NB4 (cell line): ENCODE measurements at places on chromosomes 2 and 18.

GRCh38 chr18:11996190-11996754, 15.0 kb downstream of the IMPA2 start:
- no peak for DNase-seq

DNA sequence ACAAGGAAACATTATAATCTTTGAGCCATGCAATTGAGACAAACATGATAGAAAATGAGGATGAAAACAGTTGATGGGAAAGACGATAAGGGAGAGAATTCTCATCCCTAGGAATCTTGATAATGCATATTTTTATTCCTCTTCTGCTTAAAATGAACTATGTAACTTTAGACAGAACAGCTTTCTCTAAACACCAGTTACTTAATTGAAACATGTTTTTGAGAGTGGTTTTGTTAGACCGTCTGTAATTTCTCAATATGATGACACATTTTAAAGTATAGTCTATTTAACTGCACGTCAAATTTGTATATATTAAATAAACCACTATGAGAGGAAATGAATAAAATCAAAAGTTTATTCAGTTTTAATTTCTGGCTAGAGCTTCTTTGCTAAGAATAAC, 1453.9 kb upstream of the NXPH2 start:
- no peak for DNase-seq

DNA sequence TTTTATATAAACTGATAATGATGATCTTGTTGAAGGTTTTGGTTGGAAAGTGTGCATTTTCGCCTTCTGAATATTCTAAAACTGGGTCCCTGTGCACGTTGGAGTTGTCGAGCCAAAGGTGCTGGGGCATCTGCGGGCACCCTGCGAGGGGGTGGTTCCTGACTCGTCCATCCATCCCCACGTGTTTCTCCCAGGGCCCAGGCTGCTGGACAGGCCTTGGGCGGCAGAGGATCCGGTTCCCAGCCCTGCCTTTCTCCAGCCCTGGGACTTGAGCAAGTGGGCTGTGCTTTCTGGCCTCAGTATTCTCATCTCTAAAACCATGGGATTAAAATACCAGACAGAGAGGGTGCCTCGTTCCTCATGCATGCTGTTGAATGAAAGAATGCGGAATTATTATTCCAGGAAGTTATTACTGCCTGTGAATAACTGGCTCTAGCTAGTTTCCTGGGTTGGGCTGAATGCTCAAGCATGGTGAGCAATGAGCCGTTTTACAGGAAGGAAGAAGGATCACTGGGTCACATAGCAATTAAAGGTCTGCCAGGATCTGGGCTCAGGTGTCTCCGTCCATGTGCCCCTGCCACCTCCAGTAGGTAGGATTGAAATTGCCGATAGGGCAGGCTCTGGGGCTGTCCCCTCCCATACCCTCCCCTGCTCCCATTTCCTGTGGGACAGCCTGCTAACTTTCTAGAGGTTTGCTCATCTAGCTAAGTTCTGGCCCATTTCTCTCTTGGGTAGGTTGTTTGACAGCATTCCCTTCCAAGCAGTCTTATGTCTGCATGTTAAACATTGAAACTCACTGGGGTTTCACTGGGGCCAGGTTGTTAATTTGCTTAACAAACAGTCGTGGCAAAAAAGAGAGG, 77.2 kb upstream of the HS6ST1 start:
- no peak for DNase-seq

DNA sequence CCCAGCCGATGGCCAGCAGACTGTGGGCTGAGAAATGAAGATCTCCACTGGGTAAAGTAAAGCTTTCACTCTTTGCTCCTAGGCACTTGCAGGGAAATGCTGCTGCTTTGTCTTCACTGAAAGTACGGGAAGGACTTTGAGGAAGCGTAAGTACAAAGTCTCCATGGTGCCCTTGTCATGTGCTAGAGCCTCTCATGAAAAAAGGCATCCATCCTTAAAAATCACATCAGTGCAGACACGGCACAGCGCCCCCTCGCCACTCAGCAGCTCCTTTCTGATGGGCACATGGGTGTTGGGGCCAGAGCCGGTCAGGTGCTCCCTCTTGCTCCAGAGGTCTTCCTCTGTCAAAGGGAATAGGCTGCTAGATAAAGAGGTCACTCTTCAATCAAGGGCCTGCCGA, 109.0 kb upstream of the STPG4 start:
- DNase-seq = no peak

GRCh38 chr2:138238908-138239307, 262.7 kb upstream of the SPOPL start:
- DNase-seq = no peak

- DNase-seq = no peak
These were observed 128.0 kb upstream of the MAP3K20 start for GRCh38 chr2:172947461-172948153.

- DNase-seq = no peak
These were observed 116.4 kb downstream of the CCDC141 start for GRCh38 chr2:178933493-178933892.

DNA sequence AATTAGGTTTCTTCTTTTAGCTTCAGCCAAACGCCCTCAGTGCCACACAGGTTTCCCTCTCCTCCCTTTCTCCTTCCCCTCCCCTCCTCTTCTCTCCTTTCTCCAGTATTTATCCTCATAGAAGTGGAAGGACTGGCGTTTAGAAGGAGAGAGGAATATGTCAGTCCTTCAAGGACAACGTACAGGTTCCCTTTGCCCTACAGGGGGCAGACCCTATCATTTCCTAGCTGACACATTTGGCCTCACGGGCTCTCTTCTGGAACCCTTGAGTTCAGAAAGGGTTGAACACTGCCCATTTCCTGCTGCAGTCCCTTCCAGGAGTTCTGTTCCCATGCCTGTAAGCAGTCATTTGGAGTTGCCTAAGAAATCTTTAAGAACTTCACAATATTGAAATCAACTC, 46.1 kb downstream of the CDCA7 start:
- peak; percentile 60 for DNase-seq

DNA sequence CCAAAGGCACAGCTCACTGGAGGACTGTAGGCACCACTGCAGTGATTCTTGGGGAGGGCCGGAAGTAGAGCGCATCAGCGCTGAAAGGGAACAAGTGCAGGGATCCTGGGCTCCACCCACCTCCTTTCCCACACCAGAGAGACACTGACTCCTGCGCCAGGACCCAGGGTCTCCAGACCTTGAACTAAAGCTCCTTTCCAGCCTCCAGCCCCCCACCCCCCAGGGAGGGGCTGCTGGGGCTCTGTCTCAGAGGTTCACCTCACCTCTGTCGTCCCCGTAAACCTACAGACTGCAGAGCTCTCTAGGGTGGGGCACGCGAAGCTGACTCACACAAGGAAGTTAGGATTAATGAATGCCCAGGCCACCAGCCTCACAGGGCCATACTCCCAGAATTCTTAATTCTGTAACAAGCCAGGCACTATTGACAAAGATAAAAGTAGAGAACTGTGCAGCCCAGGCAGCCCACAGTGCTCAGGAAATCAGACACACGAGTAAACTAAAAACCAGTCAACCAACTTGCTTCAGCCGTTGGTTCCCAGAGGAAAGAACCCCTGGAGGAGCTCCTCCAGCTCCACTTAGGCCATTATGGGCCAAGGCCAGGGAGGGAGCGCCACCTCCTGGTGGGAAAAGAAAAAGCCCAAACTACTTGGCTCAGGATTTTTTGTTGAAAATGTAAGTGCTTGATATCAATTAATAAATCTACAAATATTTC, 45.1 kb upstream of the ACAA2 start:
- peak; percentile 69 for DNase-seq

GRCh38 chr2:26399771-26400376, 1.8 kb upstream of the DRC1 start:
- DNase-seq = peak; percentile 86

DNA sequence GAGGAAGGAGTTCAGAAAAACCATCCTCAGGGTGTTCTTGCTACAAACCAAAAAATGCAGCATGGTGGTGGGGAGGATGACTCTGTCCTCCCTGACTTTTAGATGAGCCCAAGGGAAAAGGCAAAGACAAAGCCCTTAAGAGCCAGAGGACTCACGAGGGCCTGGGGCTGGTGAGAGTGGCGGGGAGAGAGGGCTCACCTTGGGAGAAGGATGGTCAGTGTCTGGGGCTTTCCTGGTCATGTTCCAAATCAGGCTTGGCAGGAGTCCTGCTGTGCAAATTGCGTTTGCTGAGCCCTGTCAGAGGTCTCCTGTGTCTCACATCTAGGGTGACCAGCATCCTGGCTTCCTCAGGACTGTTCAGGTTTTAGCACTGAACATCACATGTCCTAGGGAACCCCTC, 4.7 kb downstream of the UGT1A1 start:
- no peak for DNase-seq

GRCh38 chr2:178449700-178450523, 1.1 kb downstream of the PRKRA start:
- peak; percentile 26 for DNase-seq

DNA sequence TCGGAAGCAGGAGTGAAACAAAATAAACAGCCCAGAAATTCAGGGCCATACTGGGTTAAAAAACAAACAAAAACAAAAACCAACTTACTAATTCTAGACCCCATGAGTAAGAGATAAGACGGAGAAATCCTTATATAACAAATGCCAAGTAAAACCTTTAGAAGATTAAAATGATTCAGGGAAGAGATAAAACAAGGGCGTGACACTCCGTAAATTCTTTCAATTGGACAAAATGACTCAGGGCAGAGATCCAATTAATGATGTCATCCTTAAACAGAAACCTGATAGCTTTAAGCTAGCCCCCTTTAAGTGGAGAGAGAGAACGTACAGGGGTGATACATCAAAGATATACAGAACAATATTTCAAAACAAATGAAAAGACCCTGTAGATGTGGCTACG, 317.4 kb downstream of the NBAS start:
- no peak for DNase-seq

- no peak for DNase-seq
These were observed 157.9 kb downstream of the LNPK start for GRCh38 chr2:175844169-175844568.

- no peak for DNase-seq
These were observed 35.4 kb downstream of the NPC1 start for GRCh38 chr18:23550898-23551297.

GRCh38 chr2:236936446-236936940, 149.2 kb upstream of the COPS8 start:
- no peak for DNase-seq

GRCh38 chr2:144708626-144709025, 188.7 kb upstream of the ZEB2 start:
- DNase-seq = peak; percentile 8

- DNase-seq = no peak
These were observed 65.9 kb downstream of the C1D start for GRCh38 chr2:67996772-67997527.

DNA sequence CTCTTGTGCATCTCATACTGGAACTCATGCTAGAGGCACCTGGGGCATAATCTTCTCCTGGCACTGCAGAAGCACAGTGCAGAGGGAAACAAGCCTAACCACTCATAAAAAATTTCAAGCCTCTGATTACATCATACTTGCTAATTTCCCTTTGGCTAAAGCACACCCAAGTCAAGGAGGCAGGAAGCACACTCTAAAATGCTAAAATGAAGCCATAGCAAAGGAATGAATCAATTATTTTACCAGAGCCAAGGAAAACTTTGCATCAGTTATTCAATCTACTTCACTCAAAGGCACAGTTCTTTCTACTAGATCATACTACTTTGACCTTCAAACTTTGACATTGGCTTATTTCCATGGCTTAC, 79.6 kb upstream of the SPOPL start:
- DNase-seq = peak; percentile 20

DNA sequence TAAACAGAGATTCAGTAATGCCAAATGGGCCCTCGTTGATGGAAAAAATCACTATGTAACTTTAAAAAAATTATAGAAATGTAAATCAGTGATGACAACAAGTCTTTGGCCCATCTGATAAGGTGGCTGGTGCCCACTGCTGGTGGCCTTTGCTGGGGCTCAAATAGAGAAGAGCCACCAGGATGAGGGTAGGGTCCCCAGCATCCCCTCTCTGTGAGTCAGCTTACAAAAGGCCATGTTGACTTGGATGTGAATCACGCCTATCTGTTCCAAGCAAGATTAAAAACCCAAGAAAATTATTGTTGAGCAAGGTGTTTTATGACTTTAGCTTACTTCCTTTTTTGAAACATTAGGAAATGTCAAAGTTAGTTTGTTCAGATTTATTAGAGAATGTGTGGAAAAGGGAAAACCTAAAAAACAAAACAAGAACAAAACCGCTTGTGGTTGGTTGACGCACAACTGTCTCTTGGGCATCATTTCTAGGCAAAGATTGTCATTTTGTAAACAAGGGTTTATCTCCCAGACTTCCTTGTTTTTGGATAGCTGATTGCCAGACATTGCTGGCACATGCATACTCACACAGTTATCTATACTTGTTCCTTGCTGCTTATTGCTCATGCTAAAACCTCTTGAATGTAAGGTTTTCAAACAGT, 53.7 kb upstream of the ZNF396 start:
- peak; percentile 6 for DNase-seq

DNA sequence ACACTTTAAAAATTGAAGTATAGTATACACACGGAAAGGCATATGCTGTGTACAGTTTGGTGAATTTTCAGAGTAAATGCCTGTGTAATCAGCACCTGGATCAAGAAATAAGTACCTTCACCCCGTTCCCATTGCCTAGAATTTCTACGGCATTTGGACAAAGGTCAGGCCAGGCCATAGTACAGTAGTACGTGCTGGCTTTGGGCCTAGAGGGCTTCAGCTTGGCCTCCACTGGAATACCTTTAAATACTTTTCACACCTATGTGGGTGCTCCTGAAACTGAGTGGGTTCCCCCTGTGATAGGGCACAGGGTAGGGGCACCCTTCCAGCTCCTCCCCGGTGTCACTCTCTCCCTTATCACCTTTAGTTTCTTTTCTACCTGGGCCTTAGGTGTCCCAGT, 26.5 kb downstream of the TET3 start:
- no peak for DNase-seq
